ENCODE measurements at places on chromosomes 2 and 18. TPM values are rescaled to one million over a fixed set of nuclear protein-coding genes. Genes with fewer than 3 reads are reported as not detected.

DNA sequence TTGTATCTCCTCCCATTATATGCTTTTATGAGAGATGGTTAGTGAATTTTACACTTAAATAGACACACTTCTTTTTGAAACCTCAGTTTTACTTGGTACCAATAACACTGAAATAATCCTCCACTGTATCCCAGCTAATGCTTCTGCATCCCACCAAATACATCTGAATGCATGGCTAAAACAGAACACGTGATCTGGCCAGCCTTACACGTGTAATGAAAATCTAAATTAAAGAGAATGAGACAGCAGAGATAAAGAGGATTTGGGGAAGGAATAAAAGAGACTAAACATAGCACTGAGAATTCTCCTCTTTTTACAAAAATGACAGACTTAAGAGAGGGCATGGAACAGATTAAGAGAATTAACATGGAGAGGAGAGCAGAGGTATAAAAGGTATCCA lies 612.2 kb downstream of the NRXN1 start:
- DNase-seq: no peak

DNA sequence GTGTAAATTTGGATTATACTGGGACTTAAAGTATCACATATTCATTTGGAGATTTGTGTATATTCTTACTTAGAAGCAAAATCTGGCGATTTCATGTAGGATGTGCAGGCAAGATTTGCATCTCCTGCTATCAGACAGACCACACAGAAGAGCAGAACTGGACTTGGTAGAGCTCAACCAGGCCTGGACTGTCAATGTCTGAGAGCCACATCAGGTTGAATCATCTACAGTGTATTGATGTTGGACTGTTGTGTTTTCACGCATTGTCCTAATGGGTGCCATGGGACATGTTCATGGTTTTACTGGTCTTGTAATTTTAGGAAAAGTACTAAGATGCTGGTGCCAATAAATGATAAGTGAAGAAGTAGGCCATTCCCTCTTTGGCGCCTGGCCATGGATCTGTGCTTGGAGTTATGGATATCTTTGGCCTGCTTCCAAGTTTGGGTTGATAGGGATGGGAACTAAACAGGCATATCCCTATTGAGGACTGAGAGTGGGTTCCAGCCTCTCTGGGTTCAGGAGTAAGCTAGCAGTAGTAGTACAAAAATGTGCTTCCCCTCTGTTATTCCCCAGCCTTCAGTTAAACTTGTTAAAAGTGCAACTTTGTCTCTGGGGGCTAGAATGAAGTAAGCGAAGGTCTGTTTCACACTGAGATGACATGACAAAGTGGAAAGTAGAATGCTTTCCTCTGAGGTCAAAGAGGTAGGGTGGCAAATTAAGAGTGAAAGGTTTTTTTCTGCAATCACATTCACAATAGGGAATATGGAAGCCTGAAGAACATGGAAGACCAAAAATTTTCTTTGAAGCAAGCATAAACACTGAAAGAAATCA lies 49.2 kb upstream of the NEMP2 start:
- no peak for DNase-seq

Gene C2orf66
- not detected for total RNA-seq

Gene DCDC2C
- not detected for total RNA-seq

GRCh38 chr2:239316562-239317465 lies 84.0 kb downstream of the HDAC4 start:
- DNase-seq: peak; percentile 42

- no peak for DNase-seq
Measured at GRCh38 chr2:184598002-184598315, 370 bp upstream of the ZNF804A start.

Gene PLGLB2
- total RNA-seq: 0.11 TPM

Gene M1AP
- not detected for total RNA-seq

Gene CNGA3
- not detected for total RNA-seq

GRCh38 chr2:229041691-229042090 lies 229.4 kb downstream of the PID1 start:
- no peak for DNase-seq

Gene RAD51AP2
- not detected for total RNA-seq

DNA sequence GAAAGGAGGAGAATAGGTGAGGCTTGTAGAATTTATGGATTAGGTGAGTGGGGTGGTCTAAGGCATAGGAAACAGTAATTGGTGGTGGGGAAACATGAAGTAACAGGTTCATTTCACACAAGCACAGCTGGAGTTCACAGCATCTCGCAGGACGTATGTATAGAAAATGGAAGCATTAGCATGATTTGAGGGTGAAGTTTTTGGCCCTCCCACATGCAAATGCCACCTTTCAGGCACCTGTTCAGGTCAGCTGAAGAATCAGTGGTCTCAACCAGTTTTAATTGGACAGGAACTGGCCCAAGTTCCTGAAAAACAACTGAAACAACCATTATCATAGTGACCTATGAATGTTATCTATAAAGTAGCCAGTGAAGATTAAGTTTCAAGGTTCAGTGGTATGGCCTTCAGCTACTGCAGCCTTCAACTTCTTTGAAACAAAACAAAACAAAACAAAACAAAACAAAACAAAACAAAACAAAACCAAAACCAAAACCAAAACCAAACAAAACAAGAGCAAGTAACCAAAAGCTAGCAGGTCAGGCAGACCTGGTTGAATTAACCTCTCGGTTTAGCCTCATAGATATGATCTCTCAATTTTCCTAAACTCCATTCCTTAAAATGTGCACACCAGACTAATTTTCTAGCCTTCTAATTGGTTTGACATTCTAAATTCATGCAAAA lies 102.1 kb upstream of the SPHKAP start:
- DNase-seq: no peak

DNA sequence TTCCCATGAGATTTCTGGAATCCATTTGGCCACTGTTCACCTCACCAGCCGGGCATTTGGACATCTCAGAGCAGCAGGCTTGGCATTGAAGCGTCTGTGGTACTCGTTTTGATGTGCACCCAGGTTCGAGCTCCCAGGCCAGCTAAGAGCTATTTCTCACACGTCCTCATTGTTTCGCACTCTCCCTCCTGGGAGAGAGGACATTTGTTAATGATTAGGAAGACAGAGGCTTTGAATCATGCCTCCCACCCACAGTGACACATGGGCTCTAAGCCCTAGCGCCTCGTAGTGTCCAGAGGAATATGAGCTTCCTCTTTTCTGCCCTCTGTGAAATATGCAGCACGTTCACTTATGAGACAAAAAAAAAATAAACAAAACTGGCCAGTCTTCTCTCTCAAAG lies 361.8 kb downstream of the RND3 start:
- peak; percentile 79 for DNase-seq

- peak; percentile 93 for DNase-seq
Measured at GRCh38 chr2:31318361-31319336, 84.7 kb downstream of the EHD3 start.

Gene ANKMY1
- 4.7 TPM for total RNA-seq

DNA sequence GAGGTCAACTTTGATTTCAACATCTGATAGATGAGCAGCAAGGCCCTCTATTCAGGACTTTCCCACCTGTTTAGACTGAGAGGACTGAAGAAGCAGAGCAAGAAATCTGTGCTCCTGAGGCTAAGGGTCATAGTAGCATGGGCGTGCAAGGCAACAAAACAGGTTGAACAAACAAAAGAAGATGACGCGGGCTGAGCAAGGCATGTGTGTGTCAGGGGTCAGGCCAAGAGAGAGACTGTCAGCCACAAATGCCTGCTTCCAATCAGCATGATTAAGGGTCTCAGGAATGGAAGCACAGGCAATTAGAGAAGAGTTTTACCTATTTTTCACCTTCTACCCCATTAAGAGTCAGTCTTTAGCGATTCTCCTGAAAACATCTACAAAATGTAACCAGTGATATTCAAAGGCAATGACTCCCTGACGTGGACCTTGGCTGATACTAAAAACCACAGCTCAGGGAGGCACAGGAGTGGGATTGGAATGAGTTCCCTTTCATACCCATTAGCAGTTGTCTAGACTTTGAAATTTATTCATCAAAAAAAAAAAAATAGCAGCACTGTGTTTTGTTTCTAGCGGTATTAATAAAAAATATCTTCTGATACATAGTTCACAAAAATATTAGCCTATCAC lies 81.9 kb downstream of the DYNAP start:
- peak; percentile 4 for DNase-seq

- DNase-seq: no peak
Measured at GRCh38 chr2:127275356-127275755, 18.6 kb downstream of the ERCC3 start.

Gene ALPG
- total RNA-seq: not detected

- no peak for DNase-seq
Measured at GRCh38 chr18:36075862-36076587, 8.7 kb upstream of the RPRD1A start.

Gene AQP12A
- total RNA-seq: not detected

DNA sequence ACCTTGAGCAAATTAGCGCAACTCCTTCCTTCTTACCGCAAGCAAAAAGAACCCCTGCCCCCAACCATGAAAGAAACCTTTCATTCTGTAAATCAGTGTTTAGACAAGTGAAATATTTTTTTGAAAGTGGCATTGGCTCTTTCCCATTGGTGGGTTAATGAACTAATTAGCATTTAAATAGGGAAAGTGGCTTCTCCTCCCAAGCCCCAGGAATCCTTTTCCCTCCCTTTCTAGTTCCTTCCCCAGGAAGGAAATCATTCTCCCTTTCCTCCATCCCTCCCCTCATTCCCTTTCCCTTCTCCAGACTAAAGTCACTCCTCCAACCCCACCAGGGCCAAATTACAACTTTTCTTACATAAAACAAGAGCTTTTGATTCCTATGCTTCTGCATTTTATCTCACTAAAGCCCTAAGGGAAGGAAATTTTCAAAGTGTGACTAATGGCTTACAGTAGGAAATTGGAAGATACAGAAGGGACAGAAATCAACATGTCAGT lies 22.9 kb upstream of the TYMS start:
- no peak for DNase-seq

DNA sequence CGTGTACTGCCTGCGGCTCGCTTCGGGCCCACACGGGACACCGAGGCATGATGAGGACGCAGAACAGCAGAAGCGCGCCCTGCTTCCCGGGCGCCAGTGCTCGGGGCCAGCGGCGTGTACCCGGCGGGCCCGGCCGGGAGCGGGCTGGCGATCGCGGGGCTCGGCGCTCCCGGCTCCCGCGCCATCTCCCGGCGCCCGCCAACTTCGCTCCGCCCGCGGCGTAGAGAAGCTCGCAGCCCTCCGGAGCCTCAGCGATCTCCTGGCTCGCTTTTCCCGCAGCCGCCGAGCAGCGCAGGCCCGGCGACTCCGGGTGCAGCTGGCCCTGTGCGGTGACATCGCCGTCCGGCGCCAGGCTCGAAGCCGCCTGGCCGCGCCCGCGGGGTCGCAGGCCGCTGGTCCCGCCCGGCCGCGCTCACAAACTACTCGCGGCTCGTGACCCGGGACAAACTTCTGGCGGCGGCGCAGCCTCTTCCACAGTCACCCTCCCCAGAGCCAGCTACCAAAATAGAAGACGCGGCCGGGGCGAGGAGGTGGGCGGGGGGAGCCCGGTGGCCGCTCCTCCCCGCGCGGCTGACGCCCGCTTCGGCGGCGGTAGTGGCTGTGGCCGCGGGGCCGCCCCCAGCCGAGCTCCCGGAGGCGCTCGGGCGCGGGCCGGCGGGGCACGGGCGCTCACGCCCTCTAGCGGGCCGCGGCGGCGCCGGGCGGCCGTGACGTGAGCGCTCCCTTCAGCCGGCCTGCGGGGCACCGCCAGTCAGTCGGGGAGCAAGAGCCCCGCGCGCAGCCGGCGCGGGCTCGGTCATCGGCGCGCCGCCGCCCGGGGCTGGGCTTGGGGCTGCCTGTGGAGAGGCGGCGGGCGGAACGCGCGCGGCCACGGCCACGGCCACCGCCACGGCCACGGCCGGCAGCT lies at the start of gene PTPRM:
TSS of gene PTPRM (plus strand) at position 750 of the 907 bp plus-strand sequence. CDS start 503 bp downstream, outside the sequence.
- DNase-seq: peak; percentile 80

Gene TNS1
- 2.6 TPM for total RNA-seq

Gene RHOB
- 121 TPM for total RNA-seq

DNA sequence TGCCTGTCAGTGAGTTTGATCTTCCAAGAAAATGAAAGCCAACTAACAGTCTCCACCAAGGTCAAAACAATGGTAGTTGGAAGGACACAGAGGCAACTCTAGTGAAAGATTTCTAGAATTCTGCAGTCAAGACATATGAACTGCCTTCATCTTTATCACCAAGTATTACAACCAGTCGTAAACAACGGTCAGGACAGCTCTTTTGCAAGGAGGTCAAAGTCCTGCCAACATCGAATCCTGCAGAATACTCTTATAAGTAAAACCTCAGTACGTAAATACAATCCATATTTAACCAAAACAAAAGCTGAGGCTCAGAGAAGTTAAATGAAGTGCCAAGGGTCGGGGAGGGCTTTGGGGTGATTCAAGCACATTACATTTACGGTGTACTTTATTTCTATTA lies 3.1 kb downstream of the FEZ2 start:
- no peak for DNase-seq

Gene EMILIN2
- total RNA-seq: not detected

DNA sequence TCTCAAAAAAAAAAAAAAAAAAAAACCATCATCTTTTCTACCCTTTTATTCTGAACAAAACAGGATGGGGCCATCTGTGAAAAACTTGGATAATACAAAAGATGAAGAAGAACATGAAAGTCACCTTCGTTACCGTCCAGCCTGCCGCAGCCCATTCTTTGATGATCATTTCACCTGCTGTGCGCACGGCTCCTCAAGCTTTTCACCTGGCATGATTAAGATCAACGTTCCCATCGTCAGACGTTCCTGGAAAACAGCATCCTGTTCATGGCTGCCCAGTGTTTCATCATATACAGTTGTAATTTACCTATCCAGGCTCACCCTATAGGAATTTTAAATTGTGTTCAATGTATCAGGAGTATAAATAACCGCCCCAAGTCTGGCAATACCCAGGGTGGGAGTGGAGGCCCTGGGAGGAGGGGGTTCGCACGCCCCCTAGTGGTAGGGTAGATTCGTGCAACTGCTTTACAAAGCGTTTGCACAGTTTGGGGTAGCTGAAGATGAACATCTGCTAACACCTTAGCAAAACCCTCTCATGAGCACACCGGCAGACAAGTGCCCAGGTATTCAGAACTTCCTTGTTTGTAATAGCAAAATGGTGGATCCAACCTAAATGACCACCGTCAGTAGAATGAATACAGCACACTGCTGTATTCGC lies 49.0 kb upstream of the GLI2 start:
- no peak for DNase-seq

- no peak for DNase-seq
Measured at GRCh38 chr2:220786216-220786615, 785.9 kb downstream of the EPHA4 start.
